ENCODE measurements at places on chromosomes 3 and 15.

GRCh38 chr3:31065765-31066164 is 171.3 kb upstream of the GADL1 start:
- H3K4me1 ChIP-seq, result peaks cover 43% of the 10 kb centered on the region
- no peaks in the 10 kb centered on the region for H3K36me3 ChIP-seq
- H3K27ac ChIP-seq, result peak overlapping the region; percentile 42
- DNase-seq, result no peak

DNA sequence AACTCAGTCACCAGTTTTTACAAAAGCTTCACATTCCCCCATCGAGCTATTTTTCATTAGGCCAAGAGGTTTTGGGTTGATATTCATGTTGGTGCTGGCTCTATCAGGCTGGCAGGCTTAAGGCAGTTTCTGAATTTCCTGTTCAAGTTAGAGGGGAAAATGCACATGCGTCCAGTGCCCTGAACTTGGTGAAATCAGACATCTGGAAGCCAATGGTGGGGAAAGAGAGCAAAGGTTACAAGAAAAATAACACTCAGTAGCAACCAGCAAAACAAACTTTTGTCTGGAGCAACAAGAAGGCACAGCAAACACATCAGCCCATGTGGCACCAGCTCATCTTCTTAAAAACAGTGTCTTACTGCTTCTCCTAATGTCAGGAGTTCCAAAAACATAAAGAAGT is 155.6 kb upstream of the TSC22D2 start:
- H3K27me3 ChIP-seq, result no peaks in the 10 kb centered on the region
- H3K36me3 ChIP-seq, result no peaks in the 10 kb centered on the region
- H3K27ac ChIP-seq, result no peak overlapping the region
- H3K4me3 ChIP-seq, result no peak overlapping the region
- no peak for DNase-seq

DNA sequence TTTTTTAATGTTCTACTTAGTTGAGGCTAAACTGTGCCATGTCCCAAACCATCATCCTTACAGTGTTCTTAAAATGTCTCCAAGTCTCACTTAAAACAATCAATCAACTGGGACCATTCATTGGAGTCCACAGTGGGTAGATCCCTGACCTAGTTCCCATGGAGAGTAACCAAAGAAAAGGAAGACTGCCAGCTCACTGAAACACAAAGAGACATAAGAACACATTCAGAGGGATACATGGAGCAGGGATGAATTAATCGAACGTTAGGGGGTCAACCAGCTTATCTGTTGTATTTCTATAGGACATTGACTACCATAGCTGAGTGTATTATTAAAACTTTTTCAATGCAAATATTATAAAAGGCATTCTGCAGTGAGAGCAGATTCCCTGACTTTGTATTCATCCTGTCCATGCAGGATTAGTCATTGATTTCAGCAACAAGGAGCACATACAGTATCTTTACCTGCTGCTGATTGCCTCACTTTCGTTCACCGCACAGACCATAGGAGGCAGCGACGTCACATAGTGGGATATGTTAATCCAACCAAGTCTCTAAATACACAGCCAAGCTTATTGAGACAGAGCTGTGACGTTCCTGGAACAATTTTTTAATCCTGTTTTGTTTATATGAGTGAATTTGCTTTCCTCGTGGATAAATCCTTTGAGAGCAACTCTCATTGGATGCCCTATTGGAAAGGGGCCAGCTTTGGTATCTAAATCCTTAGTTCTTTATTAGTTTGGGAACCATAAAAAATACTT is 364.9 kb upstream of the RBMS3 start:
- H3K36me3 ChIP-seq, result no peaks in the 10 kb centered on the region
- peaks cover 13% of the 10 kb centered on the region for H3K4me1 ChIP-seq
- H3K27ac ChIP-seq, result peak overlapping the region; percentile 26
- no peaks in the 10 kb centered on the region for H3K27me3 ChIP-seq

- H3K27ac ChIP-seq, result no peak within 1 kb of the TSS
- peaks cover 12% of the 10 kb centered on the region for H3K4me1 ChIP-seq
- peaks cover 35% of the 10 kb centered on the region for H3K27me3 ChIP-seq
- peaks cover 7% of the 10 kb centered on the region for H3K36me3 ChIP-seq
- no peak for DNase-seq
Observed at GRCh38 chr15:88803241-88803919, at the start of gene ACAN. TSS of gene ACAN (plus strand) at chr15:88803436. CDS start at chr15:88836207, 32,771 bp downstream.

DNA sequence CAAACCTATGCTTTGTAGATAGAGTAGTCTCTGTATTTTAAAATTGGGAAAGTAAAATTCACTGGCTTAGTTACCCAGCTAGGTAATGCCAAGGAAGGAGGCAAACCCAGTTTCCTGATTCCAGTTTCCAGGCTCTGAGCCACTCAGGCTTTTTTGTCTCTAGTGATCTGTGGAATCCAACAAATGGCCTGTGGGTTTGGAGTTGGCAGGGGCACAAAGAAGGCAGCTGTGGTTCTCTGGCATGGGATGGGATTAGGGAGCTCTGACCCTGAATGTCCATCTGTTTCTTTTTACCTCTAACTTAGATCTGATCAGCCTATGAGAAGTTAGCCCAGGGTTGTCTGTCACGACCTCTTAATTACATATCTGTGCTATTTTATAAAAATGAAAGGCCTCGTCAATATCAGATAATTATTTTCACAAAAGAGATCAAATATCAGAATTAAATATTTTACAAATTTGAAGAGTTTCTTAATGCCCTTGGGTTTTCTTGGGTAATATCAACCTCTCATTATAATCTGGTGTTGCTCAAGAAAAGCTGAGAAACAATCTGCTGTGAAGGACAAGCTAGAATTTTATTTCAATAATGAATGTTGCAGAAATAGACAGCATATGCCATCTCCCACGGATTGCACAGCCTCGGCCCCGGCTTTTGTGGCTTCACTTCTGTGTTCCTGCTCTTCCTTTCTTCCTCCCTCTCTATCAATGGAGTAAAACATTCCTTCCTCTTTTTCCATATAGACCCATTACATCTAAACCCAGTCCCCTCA is 63.7 kb upstream of the DAZL start:
- H3K27me3 ChIP-seq, result peaks cover 10% of the 10 kb centered on the region
- H3K4me1 ChIP-seq, result no peaks in the 10 kb centered on the region
- no peak overlapping the region for H3K27ac ChIP-seq

GRCh38 chr3:154098376-154098775 is 22.8 kb upstream of the ARHGEF26 start:
- no peak overlapping the region for H3K4me3 ChIP-seq
- no peak for DNase-seq
- H3K36me3 ChIP-seq, result no peaks in the 10 kb centered on the region
- H3K27me3 ChIP-seq, result no peaks in the 10 kb centered on the region
- no peaks in the 10 kb centered on the region for H3K4me1 ChIP-seq

DNA sequence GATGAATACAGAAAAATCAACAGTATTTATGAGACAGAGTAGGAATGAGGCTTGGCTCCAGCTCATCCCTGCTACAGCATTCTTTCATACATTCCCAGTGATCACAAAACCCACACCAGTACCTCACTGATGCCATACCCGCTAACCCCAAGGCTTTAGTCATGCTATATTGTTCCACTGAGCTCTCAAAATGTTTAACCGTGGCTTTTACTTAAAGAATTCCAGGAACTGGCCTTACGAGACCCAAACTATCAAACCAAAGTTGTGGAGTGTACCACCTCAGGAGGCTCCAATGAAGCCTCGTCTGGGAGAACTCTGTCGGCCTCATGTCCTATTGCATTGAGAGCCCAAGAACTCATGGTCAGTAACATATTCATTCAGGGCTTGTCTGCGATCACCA is 278.9 kb downstream of the ULK4 start:
- H3K27ac ChIP-seq, result peak overlapping the region; percentile 72
- no peaks in the 10 kb centered on the region for H3K27me3 ChIP-seq
- H3K4me1 ChIP-seq, result peaks cover 32% of the 10 kb centered on the region

DNA sequence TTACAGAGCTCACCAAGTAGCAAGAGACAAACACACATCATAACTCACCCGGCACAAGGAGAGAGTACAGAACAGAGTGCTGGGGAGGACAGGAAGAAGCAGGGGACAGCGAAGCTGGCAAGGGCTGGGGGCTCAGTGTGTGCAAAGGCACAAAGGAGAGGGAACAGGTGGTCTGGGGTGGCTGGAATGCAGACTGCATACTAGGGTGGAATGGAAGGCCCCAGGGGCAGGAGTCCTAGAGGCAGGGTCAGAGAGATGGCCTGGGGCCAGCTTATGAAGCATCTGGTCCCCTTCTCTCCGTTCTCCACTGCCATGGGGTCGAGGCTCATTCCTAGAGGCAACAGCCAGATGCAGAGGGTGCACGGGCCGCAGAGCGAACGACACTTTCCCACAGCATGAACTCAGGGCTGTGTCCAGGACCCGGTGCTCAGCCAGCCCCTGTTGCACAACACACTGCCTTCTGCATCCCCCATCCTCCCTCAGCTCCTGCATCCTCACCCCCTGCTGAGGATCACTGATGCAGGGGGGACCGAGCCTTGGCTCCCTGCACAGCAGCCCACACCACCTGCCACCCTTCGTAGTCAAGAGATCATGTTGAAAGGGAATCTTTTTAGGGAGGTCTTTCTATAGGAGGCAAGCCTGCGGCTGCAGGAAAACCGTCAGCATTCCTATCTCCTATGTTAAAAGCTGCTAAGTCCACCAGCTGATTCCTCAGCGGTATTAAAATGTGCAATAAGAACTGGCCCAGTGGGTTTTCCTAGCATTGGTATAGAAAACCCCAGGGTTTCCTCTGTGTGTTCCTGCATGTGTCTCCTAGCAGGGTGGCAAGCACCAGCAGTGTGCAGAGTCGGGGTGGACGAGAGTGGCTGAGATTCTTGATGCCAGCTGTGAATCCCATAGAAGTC is 293.5 kb downstream of the UACA start:
- H3K27ac ChIP-seq, result no peak overlapping the region
- H3K4me1 ChIP-seq, result peaks cover 12% of the 10 kb centered on the region
- no peak for DNase-seq

GRCh38 chr3:187473778-187474406 is 105.7 kb downstream of the RTP4 start:
- no peak overlapping the region for H3K27ac ChIP-seq
- H3K4me1 ChIP-seq, result no peaks in the 10 kb centered on the region
- no peaks in the 10 kb centered on the region for H3K36me3 ChIP-seq
- H3K27me3 ChIP-seq, result peaks cover 15% of the 10 kb centered on the region
- DNase-seq, result peak; percentile 17

DNA sequence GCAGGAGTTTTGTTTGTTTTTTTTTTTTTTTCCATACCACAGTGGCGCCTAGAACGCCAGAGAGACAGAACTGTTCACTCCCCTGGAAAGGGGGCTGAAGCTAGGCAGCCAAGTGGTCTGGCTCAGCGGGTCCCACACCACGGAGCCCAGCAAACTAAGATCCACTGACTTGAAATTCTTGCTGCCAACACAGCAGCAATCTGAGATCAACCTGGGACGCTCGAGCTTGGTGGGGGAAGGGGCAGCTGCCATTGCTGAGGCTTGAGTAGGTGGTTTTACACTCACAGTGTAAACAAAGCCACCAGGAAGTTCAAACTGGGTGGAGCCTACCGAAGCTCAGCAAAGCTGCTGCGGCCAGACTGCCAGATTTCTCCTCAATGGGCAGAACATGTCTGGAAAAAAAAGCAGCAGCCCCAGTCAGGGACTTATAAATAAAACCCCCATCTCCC is 29.8 kb downstream of the SPICE1 start:
- H3K4me1 ChIP-seq, result no peaks in the 10 kb centered on the region
- H3K4me3 ChIP-seq, result no peak overlapping the region
- peaks cover 6% of the 10 kb centered on the region for H3K36me3 ChIP-seq
- H3K27me3 ChIP-seq, result no peaks in the 10 kb centered on the region
- no peak for DNase-seq
- H3K27ac ChIP-seq, result no peak overlapping the region

- H3K27ac ChIP-seq, result no peak overlapping the region
- H3K4me3 ChIP-seq, result no peak overlapping the region
- H3K27me3 ChIP-seq, result no peaks in the 10 kb centered on the region
- H3K4me1 ChIP-seq, result peaks cover 27% of the 10 kb centered on the region
- no peaks in the 10 kb centered on the region for H3K36me3 ChIP-seq
- DNase-seq, result no peak
Observed at GRCh38 chr3:122391681-122392446, 7.9 kb downstream of the FAM162A start.

DNA sequence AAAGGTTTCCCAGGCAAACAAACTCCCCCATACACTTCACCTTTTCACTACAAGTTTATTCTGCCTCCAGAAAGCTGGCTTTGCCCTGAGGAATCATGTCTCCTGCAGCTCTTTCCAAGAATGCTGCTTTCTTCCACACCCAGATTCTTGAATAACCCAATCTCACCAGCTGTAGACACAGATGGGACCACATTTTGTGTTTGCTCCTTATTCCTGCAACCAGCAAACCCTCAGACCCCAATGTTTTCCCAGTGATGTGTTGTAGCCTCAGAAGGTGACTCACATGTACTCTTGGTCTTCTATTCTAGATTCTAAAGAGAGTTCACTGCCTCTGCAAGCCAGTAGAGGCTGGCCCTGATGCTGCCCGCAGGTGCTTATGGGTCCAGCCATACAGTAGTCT is 23.6 kb upstream of the TRIM59 start:
- H3K27ac ChIP-seq, result no peak overlapping the region
- H3K4me3 ChIP-seq, result no peak overlapping the region
- no peak for DNase-seq

DNA sequence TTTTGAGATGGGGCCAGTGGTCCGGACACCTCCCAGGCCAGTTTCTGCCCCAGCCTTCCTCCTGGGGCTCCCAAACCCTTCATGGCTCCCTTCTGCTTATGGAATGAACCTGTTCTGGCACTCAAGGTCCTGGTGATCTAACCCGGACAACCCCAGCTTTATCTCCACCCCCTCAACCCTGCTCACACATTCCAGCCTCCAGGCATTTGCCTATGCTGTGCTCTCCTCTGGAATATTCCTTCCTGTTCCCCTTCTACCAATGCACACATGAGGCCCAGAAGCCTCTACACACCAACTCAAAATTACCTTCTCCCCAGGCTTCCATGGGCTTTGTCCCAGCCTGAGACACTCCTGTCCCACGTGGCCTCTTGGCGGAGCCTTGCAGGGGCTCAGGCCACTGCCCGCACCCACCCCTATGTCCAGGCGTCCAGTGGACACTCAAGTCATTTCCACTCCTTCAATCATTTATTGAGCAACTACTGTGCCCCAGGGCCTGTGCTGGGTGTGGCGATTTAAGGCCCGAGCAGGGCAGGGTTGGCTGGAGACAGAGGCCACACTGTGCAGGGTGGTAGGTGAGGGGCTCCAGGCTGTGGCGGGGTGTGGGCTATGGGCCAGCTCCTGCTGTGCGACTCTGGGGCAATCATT is 18.8 kb downstream of the PLXND1 start:
- no peaks in the 10 kb centered on the region for H3K27me3 ChIP-seq
- peaks cover 6% of the 10 kb centered on the region for H3K4me1 ChIP-seq
- H3K27ac ChIP-seq, result no peak overlapping the region
- no peak overlapping the region for H3K4me3 ChIP-seq
- no peaks in the 10 kb centered on the region for H3K36me3 ChIP-seq

GRCh38 chr3:152672320-152672649 is 162.6 kb upstream of the P2RY1 start:
- H3K27ac ChIP-seq, result no peak overlapping the region
- H3K36me3 ChIP-seq, result no peaks in the 10 kb centered on the region
- no peaks in the 10 kb centered on the region for H3K4me1 ChIP-seq

DNA sequence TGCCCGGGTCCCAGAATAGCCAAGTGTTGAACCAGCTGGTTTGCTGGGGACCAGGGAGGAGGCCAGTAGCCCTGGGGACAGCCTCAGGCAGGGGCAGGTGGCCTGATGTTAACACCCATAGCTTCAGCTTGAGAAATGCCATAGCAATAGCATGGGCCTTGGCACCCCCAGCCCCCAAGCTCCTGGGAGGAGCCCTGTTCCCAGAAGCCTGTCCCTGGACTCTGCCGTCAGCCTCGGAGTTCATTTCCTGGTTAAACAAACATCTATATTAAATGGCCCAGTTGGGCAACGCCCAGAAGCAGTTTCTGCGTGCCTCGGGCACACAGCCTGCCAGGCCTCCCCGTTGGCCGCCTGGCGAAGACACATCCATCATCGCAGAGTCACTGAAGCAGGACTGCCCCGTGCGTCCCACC is 58.2 kb downstream of the FGD5 start:
- no peaks in the 10 kb centered on the region for H3K4me1 ChIP-seq
- no peak overlapping the region for H3K27ac ChIP-seq
- H3K36me3 ChIP-seq, result no peaks in the 10 kb centered on the region
- peaks cover 24% of the 10 kb centered on the region for H3K27me3 ChIP-seq
- H3K4me3 ChIP-seq, result no peak overlapping the region

Measured in MCF 10A (cell line).